IgD-negative memory B cell (primary cell): ENCODE measurements at places on chromosomes 16 and 17. TPM values are rescaled to one million over a fixed set of nuclear protein-coding genes. Genes with fewer than 3 reads are reported as not detected.

Gene C17orf67
- polyA plus RNA-seq: 2.1 TPM

Gene KRT15
- polyA plus RNA-seq: not detected

Gene CDH13
- polyA plus RNA-seq: 0.23 TPM

Gene CDH8
- polyA plus RNA-seq: not detected

Gene INCA1
- 0.36 TPM for polyA plus RNA-seq

Gene SPHK1
- polyA plus RNA-seq: not detected

Gene SLC12A3
- 1.6 TPM for polyA plus RNA-seq

Gene ATP2C2
- polyA plus RNA-seq: not detected

Gene ITGAD
- not detected for polyA plus RNA-seq

Gene TAT
- not detected for polyA plus RNA-seq

Gene KCNH6
- polyA plus RNA-seq: not detected

Gene SPOP
- 90.5 TPM for polyA plus RNA-seq

Gene ULK2
- 1.8 TPM for polyA plus RNA-seq

Gene OR1F1
- not detected for polyA plus RNA-seq

Gene PRR35
- not detected for polyA plus RNA-seq

Gene AATK
- polyA plus RNA-seq: 0.29 TPM

Gene MAP2K6
- 7.5 TPM for polyA plus RNA-seq

Gene BAIAP2
- polyA plus RNA-seq: 0.48 TPM

Gene COASY
- 64.9 TPM for polyA plus RNA-seq

Gene CNTNAP1
- polyA plus RNA-seq: 1.1 TPM

Gene C16orf92
- polyA plus RNA-seq: not detected

Gene MYH8
- not detected for polyA plus RNA-seq

Gene PIK3R5
- polyA plus RNA-seq: 30.7 TPM

Gene CHAD
- polyA plus RNA-seq: 41.9 TPM

Gene C17orf58
- polyA plus RNA-seq: 1.6 TPM

Gene PYY
- not detected for polyA plus RNA-seq

Gene STH
- not detected for polyA plus RNA-seq

Gene ASIC2
- polyA plus RNA-seq: not detected

Gene RGS11
- not detected for polyA plus RNA-seq

Gene CLEC10A
- polyA plus RNA-seq: not detected

Gene GAS2L2
- not detected for polyA plus RNA-seq

Gene TP53TG3B
- polyA plus RNA-seq: not detected

Gene FAM171A2
- 0.06 TPM for polyA plus RNA-seq

Gene ITGAL
- 51.9 TPM for polyA plus RNA-seq

Gene CHST5
- polyA plus RNA-seq: not detected

Gene TMEM235
- polyA plus RNA-seq: not detected

Gene TMC6
- polyA plus RNA-seq: 212 TPM

Gene MT1M
- polyA plus RNA-seq: not detected

Gene CCL22
- 0.20 TPM for polyA plus RNA-seq

Gene AMDHD2
- 22.2 TPM for polyA plus RNA-seq

Gene KRT27
- polyA plus RNA-seq: not detected

Gene P2RX1
- polyA plus RNA-seq: 2.4 TPM

Gene KCNJ16
- not detected for polyA plus RNA-seq

Gene APOH
- not detected for polyA plus RNA-seq

Gene KRTAP4-1
- not detected for polyA plus RNA-seq

Gene LLGL1
- 0.40 TPM for polyA plus RNA-seq

Gene FGF11
- not detected for polyA plus RNA-seq

Gene HIGD1B
- not detected for polyA plus RNA-seq

Gene TMC8
- polyA plus RNA-seq: 97.5 TPM

Gene CCL14
- not detected for polyA plus RNA-seq

Gene PROCA1
- polyA plus RNA-seq: 2.7 TPM

Gene SLFN12
- 2.4 TPM for polyA plus RNA-seq

Gene MMP28
- polyA plus RNA-seq: 0.49 TPM
